Right cardiac atrium (tissue), 5 donors: ENCODE measurements at places on chromosomes 4 and X.

- DNase-seq = no peak
Observed at GRCh38 chr4:7867701-7868435, 71.8 kb downstream of the AFAP1 start.

- DNase-seq = no peak
Observed at GRCh38 chr4:152340818-152341217, 195.1 kb downstream of the FBXW7 start.

DNA sequence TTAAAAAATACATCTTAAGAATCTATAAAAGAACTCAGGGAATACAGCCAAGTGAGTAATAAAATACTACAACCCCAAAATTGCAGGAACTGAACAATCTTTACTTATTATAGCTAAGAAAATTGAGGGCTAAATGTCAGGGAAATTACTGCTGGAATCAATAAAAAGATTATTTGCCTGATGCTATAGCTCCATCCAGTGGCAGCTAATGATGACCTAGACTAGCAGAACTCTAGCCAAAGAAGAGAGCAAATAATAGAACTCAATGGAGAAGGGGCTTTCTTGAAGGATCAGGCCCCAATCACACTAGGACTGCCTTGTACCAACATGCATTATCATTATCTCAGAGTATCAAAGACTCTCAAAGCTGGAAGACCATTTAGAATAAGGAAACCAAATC is 85.0 kb upstream of the FAM241A start:
- DNase-seq = no peak

DNA sequence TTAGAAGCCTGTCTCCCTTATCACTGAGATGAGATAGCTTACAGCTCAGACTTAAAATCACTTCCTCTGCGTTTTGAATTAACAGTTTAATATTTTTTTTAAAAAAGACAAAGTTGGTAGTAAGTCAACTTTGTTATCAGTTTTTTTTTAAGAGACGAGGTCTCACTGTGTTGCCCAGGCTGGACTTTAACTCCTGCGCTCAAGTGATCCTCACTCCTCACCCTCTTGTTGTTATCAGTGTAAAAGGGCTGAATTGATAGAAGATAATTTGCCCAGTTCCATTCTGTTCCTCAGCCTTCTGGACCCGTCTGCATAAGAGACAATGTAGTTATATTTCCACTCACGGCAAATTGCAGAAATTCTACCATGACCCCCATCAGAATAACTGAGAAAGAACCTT is 245.4 kb downstream of the DCTD start:
- DNase-seq = no peak

- no peak for DNase-seq
Observed at GRCh38 chr4:3128058-3128457, 53.6 kb downstream of the HTT start.

DNA sequence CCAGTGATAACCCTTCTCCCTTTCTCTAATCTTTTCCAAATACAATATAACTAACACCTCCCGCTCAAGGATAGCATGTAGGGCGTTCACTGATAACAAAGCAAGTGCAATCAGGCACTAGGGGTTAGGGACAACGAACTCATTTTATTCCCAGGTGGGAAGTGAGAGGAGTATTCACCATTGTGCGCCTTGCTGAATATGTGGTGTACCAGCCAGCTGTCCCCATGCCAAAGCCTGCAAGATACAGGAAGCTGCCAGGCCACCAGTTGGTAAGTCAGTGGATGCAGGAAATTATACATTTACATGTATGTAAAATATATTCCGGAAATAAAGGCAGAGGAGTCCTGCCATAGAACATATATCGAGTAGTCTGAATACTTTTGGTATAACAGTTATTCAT is 6.3 kb upstream of the HPRT1 start:
- no peak for DNase-seq

GRCh38 chrX:41733939-41734338 is 10.0 kb downstream of the GPR82 start:
- DNase-seq = no peak

DNA sequence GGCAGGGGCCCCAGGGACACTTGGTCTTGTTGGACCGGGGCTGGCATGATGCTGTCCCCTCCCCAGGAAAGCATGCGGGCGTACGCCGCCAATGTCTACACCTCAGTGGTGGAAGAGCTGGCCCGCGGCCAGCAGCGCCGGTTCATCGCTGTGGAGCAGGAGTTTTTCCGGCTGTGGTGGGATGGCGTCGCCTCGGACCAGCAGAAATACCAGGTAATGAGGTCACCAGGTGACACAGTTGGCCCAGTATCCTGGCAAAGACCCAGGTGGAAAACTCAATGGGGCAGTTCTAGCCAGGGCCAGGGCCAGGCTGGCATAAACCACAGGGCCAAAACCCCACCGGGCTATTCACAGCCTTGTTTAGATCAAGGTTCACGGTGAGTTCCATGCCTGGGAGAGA is 1.5 kb downstream of the MAN2B2 start:
- DNase-seq = peak; percentile 70

GRCh38 chr4:137968956-137969678 is 273.0 kb downstream of the SLC7A11 start:
- no peak for DNase-seq

DNA sequence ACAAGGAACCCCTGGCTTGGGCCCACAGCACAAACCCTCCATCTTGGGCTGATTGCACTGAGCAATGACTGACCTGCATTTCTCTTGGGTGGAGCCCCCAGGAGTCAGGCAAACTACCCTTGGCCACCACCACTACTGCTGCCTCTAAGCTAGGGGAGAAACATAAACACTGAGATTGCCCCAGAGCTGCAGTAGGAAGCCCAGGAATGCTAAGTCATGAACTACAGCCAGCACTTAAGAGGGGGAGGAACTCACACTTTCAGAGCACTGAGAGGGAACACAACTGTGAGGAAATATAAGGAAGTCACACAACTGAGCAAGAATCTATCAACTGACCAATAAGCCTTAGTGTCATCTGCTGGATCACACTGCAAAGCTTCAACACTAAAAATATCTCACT is 111.6 kb upstream of the PPP3CA start:
- DNase-seq = no peak

DNA sequence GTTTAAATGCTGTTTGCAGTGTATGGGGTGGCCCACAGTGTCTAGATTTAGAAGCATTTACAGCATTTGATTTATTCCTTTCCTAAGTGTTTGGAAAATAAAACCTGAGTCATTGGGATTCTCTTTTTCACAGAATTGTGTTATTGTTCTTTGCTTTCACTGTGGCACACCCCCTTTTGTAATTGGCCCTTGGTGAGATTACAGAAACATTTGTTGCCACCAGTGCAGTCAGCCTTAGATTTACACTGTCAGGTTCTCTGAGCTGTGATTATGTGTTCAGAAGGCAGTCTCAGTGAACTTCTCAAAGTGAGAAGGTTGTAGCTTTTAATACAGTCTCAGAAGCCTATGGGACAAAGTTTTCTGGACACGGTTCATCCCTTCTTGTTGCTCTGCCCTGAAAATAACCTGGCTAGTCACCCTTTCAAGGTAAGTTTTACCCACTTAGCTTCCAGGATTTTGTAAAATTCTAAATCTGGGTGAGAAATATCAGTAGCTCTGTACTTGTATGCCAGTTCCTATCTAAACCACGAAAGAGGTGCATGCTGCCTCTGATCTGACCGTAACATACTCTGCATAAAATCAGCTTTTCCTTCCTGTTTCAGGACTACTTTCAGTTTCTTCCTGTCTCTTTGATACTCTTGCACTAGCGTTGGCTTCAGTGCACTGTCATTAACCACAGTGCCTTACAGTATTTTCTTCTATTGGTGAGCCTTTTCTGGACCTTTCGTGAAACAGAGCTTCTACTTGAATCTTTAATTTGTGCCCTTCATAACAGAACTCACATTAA is 12.6 kb downstream of the RUFY3 start:
- no peak for DNase-seq

GRCh38 chrX:38817004-38817703 is 15.9 kb downstream of the MID1IP1 start:
- peak; percentile 37 for DNase-seq

GRCh38 chr4:151887031-151887815 is 126.4 kb upstream of the GATB start:
- no peak for DNase-seq

- peak; percentile 51 for DNase-seq
Observed at GRCh38 chr4:184473499-184474262, 669 bp downstream of the IRF2 start.

DNA sequence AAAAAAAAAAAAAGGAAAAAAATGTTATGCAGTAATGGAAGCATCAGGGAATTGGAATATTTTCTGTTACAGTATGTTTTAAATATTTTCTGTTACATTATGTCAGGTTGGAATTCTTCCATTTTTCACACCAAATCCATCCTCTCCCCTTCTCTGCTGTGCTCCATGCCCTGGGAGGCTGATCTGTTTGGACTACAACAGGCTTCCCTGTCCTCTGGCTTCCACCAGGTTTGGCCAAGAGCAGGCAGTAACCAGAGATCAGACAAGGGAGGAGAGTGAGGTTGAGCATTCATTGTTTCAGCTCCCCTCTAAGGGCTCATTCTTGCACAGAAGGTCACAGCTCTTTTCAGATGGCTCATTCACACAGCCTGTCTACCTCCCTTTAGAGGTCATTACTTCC is 11.7 kb upstream of the TMEM184C start:
- no peak for DNase-seq

DNA sequence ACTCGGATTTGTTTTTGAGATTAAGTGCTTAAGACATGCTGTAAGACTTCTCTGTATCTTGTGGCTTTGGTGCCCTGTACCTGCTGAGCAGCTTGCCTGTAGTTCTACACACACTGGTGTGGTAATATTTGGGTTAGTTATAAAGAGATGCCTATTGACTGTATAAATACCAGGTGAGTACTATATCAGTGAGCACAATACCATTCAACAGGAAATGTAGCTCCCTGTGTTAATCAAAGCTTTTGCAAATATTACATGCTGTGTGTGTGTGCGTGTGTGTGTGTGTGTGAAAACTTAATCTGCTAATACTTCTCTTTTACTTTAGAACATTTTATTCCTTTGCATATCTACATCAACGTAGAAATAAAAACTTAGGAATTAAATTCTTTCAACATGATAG is 30.1 kb downstream of the MYOZ2 start:
- no peak for DNase-seq

DNA sequence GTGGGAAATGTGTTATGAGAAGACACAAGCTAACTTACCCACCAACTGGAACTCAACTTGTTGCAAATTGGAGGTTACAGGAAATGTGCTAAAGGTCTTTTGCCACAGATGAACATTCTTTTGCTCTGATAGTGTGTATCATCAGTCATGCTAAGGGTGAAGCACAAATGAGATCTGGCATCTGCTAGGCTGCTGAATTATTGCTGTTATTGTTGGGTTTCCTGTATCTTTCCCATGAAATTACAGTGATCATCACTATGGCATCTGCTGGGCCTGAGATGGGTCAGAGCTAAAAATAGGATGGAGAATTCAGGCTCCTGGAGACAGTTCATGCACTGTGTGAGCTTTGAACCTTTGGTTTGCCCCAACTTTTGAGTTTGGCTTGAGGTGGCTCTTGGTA is 124.5 kb downstream of the NPNT start:
- DNase-seq = no peak

DNA sequence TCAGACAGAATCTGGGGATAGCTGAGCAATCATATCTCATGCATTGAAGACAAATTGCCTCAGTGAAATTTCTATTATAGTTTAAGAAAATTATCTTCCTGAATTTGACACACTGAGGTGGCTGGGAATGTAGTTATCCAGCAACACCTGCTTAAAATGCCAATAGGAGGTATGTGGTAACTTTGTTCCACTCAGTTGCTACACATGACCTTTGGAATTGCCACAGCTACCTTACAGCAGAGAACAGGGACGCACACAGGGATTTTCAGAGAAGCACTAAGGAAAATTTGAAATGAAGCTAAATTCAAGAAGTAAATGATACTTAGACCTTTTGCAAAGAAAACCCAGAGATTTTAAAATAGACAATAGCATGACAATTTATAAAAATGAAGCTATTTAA is 264.6 kb downstream of the IL1RAPL1 start:
- DNase-seq = no peak

DNA sequence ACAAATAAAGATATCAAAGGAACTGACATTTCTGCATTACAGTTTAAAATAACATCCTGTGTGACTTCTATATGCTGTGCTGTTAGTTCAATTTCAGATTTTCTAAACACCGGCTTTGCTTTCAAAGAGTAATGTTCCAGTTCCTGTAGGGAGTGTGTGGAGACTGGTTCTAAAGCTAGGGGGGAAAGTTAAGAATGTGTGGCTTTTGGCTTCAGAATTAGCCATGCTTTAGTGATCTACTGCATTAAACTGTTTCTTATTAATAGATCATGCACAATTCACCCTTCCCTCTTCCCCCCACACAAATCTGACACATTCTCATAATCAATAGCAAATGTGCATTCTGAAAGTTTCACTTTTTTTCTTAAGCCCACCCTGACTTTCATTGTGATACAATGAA is 32.0 kb upstream of the DKK2 start:
- DNase-seq = no peak

GRCh38 chr4:6584865-6585264 is 9.9 kb downstream of the MAN2B2 start:
- DNase-seq = peak; percentile 25

DNA sequence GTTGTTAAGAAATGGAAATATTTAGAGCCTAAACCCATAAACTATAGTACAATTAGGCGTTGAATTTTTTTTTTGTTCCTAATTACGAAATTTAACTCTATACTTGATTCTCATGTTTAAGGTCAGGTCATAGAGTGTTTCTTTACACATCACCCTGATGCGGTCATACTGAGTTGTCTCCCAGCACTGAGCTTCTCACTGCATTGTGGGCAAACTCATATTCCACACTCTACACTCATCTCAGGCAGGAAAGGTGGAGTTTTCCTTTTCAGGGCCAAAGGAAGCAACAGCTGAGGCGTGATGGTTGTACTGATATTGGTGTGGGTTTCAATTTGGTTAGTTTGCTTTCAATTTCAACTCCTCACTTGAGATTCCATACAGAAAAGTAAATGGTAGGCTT is 75.4 kb downstream of the FAT4 start:
- no peak for DNase-seq

DNA sequence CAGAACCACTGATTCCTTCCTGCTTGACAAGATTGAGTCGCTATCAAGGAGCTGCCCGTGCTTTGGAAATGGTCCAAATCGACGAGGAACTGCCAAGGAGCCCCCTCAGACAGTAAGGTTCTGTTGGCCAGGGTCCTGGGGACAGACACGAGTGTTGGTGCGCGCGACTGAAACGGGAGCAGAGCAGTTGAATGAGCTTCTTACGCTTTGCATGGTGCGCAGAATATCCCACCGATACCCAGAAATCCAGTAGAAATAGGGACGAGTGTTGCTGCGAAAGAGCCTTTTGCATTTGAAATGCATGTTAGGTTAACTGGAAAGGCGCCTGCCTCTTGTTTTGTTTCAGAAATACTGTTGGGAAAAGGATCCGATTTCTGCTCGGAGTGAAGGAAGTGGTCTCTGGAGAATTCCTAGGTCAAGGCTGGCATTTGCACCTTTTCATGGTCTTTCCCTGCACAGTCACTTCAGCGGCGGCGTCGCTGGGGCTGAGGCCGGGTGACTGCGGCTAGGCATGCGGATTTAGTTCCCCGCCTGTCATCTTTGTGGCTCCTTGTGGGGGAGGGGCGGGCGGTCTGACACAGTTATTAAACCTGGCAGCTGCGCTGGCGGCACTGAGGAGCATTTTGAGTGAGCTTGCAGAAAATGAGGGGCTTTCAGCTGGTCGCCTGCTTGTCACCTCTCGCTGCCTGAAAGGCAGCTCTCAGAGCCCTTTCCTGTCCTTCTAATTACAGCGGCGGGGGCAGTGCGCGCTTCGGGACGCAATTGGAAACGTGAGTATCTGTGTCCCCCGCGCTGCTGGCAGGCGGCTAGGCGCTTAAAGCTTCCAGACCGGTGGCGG is 51.5 kb upstream of the TRIM2 start:
- DNase-seq = peak; percentile 71

- peak; percentile 57 for DNase-seq
Observed at GRCh38 chr4:40923316-40924095, 173.8 kb downstream of the NSUN7 start.
